ENCODE measurements at places on chromosomes 6 and 20.

DNA sequence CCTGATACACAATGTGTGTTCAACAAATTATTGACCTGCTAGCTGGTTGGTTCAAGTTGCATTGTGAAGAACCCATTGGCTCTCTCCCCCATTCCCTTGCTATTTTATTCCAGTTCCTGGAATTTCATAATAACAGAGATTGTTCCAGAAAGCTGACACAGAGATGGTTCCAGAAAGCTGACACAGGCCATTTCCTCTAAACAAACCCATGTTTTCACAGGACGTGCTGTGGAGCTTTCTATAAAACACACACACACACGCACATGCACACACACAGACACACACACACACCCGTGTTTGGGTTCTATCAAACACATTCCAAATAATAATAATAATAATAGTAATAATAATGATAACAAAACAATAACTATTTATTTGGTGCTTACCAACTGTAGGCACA, 259.1 kb downstream of the CLIC5 start:
- DNase-seq = no peak

GRCh38 chr20:21704408-21705385, 767 bp upstream of the PAX1 start:
- DNase-seq = no peak

DNA sequence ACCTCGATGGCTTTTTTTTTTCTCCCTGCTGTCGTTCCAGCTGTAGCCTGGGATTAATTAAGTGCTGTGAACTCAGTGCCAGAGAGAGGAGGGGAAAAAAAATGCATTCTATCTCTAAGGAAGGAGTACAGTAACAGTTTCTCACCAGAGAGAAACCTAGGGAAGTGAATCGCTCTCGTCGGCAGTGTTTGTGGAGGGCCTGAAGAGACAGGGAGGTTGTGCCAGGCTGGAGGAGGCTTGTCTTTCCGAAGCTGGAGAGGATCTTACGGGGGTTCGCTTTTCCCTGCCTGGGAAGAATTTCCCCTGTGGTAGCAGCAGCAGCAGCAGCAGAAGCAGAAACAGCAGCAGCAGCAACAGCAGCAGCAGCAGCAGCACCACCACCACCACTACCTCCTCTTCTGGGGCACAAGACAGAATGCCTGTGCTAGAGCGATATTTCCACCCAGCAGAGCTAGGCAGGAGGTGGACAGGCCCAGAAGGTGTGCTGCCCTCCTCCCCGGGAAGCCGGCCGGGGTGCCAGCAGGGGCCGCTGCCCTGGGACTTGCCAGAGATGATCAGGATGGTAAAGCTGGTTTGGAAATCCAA, 186.5 kb downstream of the PDE7B start:
- DNase-seq = peak; percentile 72

DNA sequence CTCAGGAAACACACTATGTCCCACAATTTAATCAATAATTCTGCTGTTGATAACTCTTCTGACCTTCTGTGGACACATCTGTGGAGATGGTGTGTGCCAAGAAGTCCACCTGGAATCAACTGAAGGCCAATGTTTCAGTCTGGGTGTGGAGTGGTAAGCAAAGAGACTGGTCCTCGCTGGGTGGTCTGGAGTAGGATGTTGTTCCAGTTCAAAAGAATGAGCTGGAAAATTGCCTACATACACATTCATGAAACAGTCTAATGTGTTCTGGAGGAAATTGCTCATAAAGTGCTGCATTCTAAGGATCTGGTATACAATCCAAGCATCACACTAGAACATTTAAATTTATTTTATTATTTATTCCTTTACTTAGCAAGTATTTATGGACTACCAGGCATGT, 33.9 kb upstream of the TBX18 start:
- peak; percentile 86 for DNase-seq

DNA sequence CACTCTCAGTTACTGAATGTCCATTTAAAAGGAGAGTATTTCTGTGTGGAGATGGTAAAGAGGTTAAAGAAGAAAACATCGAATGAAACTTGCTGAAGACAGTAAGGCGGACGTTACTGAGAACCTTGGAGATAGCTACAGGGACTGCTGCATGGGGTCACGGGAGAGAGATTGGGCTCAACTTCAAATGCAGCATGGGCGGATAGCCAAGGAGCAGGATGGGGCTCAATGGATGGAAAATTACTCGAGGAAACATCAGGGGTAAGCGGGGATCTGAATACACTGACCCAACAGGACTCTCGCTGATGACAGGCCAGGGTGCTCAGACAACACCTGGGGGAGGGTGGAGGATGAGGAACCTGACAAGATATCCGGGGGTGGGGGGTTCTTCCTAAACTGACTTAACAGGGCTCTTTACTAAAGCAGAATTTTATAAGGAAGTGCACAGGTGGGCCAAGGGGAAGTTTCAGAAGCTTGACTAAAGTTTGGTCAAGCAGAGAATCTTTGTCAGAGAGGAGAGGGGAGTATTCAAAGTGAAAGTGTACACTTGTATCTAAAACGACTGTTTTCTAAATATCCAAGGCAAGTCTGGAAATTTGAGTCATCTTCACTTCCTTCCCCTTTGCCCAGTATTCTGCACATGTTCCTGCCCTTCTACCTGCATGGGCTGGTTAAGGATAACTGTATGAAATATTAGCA, 22.8 kb downstream of the ECT2L start:
- no peak for DNase-seq

GRCh38 chr20:64180673-64181072, 16.4 kb downstream of the MYT1 start:
- DNase-seq = no peak

- DNase-seq = no peak
Measured at GRCh38 chr6:16602035-16602434, 159.2 kb downstream of the ATXN1 start.

GRCh38 chr6:150417899-150418826, 49.4 kb downstream of the IYD start:
- DNase-seq = peak; percentile 90

- no peak for DNase-seq
Measured at GRCh38 chr20:2771631-2772080, 28.8 kb downstream of the CPXM1 start.

GRCh38 chr6:26363882-26364701, 906 bp upstream of the BTN3A2 start:
- DNase-seq = peak; percentile 14

DNA sequence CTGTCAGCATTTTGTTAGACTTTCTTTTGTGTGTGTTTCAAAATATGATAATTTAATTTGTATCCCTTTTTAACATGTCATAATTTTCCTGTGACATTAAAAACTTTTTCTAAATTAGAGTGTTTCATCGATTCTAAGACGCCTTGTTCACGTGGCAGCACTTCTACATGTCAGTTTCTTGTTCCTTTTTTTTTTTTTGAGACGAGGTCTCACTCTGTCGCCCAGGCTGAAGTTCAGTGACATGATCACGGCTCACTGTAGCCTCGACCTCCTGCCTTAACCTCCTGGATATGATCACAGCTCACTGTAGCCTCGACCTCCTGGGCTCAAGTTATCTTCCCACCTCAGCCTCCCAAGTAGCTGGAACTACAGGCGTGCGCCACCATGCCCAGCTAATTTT, 27.6 kb upstream of the ADRM1 start:
- DNase-seq = no peak

GRCh38 chr6:106383573-106383972, 23.1 kb downstream of the CRYBG1 start:
- no peak for DNase-seq

DNA sequence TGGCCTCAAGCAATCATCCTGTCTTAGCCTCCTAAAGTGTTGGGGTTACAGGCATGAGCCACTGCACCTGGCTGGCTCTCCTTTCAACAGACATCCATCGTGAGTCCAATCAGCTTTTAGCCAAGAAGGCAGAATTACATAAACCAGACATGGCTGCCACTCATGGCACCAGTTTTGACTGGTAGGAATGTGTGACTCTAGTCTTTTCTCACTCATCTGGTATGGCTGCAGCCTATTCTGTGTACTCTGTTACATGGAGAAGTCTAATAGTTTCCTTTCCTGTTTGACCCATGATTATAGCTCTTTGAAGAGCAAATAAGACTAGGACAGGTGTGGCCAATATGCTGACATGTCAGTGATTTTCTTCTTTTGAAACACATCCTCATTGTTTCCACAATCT, 27.0 kb upstream of the RNF144B start:
- DNase-seq = no peak

GRCh38 chr6:40950986-40951698, 87.9 kb downstream of the UNC5CL start:
- peak; percentile 61 for DNase-seq

DNA sequence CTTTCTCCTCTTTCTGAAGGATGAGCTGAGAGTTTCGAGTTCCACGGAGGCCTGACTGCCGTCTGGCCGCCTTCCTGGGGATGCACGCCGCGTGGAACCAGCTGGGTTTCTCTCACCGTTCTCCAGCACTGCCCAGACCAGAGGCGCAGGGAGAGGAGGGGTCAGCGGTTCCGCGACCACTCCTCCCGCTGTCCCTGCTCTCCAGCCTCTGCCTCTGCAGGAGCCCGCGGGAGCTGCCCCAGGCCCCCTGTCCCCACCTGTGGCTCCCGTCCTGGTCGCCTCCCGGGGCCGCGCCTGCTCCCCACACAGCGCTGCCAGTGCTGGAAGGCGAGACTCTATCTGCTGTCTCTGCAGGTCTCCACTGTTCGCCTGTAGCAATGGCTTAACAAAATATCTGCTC, 106.8 kb upstream of the AFDN start:
- no peak for DNase-seq

GRCh38 chr6:125215252-125215819, 61.8 kb downstream of the TPD52L1 start:
- DNase-seq = no peak

GRCh38 chr6:69846770-69847491, 19.4 kb upstream of the COL19A1 start:
- no peak for DNase-seq

- DNase-seq = no peak
Measured at GRCh38 chr20:32127347-32127746, 17.8 kb downstream of the TM9SF4 start.

DNA sequence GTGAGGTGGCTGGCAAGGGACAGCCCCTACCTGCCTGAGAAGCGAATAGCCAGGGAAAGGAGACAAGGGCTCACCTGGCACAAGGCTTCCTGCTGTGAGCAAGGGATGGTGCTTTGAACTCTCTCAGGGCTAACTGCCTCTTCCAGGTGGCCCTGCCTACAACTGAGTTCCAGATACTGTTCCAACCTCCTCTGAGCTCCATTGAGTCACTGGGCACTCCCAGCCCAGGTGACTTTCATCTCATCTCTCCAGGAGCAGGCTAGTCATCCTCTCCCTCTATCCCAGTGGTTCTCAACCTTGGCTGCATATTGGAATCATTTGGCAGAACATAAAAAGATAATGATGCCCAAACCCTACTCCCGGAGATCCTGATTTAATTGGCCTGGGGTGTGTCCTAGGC, 374.0 kb upstream of the ZFP64 start:
- no peak for DNase-seq

- DNase-seq = no peak
Measured at GRCh38 chr6:137744877-137745276, 122.2 kb upstream of the TNFAIP3 start.

- DNase-seq = no peak
Measured at GRCh38 chr6:48178700-48179099, 67.7 kb upstream of the PTCHD4 start.

DNA sequence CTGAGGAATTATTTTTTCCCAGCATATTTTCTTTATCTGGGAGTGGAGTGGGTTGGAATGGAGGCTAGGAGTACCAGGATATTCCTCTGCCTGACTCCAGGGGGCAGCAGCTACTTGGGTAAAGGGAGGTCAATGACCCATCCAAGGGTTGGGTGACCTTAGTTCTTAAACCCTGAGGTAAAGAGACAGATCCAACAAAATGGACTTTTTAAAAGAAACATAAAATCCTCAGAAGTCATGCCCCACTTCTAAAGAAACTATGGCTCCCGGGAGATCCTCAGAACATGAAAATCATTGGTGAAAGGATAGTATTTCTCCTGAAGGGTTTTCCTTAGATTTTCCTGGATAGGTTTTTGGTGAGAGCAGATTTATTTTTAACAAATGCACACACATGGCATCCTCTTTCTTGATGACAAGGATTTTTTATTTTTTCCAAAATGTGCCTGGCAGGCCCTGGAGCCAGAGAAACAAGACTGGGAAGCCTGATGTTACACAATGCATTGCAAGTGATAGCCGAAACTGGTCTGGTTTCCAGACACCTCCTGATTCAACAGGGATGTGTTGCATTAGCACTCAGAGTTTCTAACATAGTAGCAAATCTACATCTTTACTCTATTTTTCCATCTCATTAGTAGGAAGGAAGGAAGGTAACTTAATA, 240.9 kb upstream of the BTBD3 start:
- peak; percentile 34 for DNase-seq

- DNase-seq = peak; percentile 92
Measured at GRCh38 chr6:34657307-34657978, 39.1 kb downstream of the ILRUN start.

GRCh38 chr6:133768656-133769295, 120.1 kb upstream of the TCF21 start:
- no peak for DNase-seq

- no peak for DNase-seq
Measured at GRCh38 chr6:163501439-163501838, 86.9 kb downstream of the QKI start.

DNA sequence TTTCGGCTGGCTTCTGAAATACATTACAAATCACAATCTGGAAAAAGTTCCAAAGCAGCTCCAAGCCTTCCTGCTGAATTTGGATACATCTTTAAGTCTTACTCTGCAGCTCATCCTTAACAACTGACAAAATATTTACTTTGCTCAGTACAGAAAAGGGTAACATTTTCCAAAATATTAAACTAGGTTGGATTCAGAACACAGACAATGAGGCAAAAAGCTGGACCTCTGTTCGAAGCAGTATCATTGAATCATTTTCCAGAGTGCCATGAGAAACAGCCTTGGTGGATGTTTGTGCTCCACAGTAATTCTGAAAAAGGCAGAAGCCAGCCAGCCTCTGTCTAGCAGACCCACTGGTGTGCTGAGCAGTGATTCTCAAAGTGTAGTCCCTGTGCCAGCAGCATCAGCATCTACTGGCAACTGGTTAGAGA, 162.1 kb downstream of the AIG1 start:
- DNase-seq = no peak

GRCh38 chr20:45850926-45851325, 6.3 kb downstream of the ACOT8 start:
- no peak for DNase-seq

GRCh38 chr6:149031859-149032598, 285.2 kb downstream of the UST start:
- DNase-seq = peak; percentile 93

DNA sequence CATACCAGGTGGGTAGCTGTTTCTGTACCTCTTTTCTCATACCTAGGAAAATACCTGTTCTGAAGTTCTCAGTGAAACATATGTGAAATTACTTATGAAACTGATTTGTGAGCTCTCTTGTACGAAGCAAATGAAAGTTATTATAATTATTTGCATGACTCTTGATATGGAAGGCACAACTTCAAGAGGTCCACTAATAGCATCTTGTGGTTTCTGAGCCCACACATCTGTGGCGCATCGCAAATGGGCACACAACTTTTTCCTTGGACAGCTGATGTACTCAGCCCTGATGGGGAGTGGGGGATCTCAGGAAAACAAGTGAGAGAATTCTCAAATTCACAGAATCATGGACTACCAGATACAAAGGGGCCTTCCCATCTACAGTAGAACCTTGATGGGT, 432.3 kb downstream of the CD83 start:
- DNase-seq = no peak
